ENCODE measurements at places on chromosomes 12 and 14. TPM values are rescaled to one million over a fixed set of nuclear protein-coding genes. Genes with fewer than 3 reads are reported as not detected.

Gene RERGL
- total RNA-seq, result 3.7 TPM

Gene GUCY2C
- not detected for total RNA-seq

- no peak for DNase-seq
Observed at GRCh38 chr12:80745851-80746505, 29.3 kb downstream of the MYF5 start.

- DNase-seq, result no peak
Observed at GRCh38 chr14:80602946-80603345, 338.6 kb downstream of the CEP128 start.

DNA sequence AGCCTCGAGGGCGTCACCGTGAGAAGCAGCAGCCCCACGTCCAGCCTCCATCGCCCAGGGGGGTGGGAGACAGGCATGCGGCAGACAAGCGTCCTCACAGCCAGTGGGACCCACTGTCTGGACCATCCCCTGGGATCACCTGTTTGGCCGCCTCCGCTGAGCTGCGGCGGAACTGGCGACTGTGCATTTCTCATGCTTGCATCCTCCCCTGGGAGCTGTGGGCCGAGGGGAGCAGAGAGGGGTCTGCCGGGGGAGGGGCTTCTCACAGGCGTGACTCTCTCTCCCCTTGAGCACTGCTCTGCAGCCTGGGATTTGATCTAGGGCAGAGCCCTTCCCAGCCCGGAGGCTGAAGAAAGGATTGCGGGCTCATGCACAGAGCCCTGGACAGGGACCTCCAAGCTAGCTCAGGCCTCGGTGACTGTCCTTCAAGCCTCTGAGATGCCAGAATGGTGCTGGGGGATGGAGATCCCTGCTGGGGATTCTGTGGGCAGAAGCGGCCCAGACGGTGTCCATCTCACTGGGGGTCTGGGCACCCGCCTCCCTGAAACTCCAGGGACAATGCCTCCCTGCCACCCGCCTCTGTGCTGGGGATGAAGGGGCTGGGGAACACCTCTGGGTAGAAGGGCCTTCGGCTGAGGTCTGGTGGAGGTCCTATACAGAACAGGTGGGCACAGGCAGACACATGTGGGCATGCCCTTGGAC is 61.1 kb downstream of the PRIMA1 start:
- no peak for DNase-seq

Measured in lower lobe of right lung (tissue), 2 donors.